Activated CD8-positive, alpha-beta memory T cell treated with anti-CD3 and anti-CD28 coated beads for 4 hours (primary cell): ENCODE measurements at places on chromosomes 12 and 14.

GRCh38 chr12:89756585-89757398, 48.2 kb upstream of the ATP2B1 start:
- no peak for DNase-seq

- DNase-seq = no peak
Measured at GRCh38 chr12:34298176-34298970, 276.1 kb downstream of the ALG10 start.

GRCh38 chr14:52922656-52923055, 28.2 kb downstream of the FERMT2 start:
- no peak for DNase-seq

- no peak for DNase-seq
Measured at GRCh38 chr14:71693381-71693780, 238.8 kb upstream of the RGS6 start.

DNA sequence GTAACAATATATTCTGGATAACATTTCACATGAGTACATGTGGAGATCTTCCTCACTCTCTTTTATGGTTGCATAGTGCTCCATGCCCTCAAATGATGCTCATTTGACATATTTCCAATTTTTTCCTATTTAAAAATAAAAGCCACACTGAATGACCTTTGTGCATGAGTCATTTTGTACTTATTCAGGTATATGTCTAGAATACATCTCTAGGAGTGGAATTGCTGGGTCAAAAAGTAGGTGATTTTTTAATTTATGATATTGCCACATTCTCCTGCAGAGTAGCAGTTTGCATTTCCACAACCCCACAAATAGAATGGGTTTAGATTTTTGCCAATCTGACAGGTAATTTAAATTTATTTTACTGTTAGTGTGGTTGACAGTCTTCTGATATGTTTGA, 104.8 kb downstream of the RPAP3 start:
- DNase-seq = no peak

DNA sequence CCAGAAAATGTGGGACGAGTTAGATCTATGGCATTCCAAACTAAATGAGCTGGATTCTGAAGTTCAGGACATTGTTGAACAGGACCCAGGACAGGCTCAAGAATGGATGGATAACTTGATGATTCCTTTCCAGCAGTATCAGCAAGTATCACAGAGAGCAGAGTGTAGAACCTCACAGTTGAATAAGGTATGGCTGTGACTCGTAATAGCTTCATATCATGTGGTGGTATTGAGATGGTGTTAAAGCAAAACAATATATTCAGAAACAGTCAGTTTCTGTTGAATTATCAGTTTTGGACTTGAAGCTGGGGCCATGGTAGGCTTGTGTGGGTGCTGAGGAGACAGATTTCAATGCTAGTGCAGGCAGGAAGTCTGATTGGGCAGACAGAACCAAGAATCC, 213.7 kb downstream of the ESR2 start:
- no peak for DNase-seq

DNA sequence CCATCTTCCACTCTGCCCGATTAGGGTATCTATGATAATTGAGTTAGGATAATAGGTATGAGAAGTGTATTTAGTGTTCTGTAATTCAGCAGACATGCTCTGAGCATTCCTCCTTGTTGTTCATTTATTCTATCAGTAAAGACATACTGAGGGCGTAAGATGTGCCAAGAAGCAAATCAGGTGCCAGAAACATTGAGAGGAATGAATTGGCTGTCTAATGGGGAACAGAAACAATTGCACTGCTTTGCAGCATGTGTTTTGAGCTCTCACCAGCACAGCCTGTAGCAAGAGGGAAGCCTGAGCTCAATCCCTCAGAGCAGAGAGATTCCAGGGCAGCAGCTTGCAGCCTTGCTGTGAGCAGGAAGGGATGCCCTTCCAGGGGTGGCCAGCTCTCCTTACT, 589.3 kb downstream of the BCL11B start:
- no peak for DNase-seq

DNA sequence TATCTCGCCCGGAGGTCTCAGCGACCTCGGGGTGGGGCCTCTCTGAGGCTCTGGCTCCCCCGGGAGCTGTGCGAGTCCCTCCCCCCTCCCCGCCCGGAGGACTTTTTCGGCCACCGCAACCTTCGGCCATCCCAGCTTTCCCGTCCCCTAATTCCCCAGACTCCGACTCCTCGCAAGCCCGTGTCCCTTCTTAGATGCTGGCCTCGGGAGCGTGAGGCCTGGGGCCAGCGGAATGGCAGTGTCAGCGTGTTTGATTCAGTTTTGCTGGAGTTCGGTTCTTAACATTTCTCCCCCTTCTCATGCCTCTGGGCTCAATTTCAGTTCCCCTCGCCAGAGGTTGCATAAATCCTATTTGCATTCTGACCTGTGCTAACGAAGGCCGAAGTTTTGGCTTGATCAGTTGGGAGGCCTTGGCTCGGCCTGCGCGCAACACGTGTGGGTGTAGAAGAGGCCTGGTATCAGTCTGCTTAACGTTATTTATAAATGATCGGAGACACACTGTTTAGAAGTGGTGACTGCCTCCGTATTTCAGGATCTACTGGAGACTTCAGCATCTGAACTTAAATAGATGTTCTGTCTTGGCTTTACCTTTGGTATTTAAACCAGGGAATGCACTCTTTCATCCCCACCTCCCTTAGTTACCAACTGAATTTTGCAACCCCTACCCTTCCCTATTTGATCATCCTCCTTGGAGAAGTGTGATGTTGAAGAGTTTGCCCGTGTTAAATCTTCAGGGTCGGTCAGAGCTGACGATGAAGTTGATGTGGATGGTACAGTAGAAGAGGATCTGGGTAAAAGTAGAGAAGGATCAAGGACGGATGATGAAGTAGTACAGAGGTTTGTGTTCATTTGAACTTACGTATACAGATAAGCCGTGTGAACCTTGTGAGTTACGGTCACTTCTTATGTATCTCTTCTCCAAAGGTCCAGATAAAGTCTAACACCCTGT, 851 bp downstream of the HSP90B1 start:
- DNase-seq = no peak

DNA sequence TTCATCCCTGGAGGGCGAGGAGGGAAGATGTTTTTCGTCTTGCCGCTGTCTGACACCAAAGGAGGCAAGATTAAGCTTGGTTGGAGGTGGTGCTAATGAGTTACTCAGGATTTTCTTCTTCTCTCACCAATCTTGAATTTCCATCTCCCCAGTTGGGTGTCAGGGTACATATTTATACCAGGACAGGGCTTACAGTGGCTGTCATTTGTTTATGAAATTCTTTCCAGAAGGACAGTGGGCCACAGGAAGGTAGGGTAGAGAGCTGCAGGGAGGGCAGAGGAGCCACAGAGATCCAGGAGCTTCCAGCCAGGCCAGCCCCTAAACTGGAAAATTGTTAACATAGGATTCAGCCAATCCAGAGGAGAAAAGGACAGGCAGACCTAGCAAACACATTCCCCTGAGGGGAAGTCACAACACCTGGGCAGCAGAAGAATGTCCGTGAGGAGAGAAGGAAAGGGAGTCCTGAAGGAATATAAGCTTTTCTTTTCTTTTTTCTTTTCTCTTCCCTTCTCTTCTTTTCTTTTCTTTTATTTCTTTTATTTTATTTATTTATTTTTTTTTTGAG, 40.5 kb downstream of the IRF2BPL start:
- no peak for DNase-seq

GRCh38 chr14:95360828-95361227, 41.1 kb upstream of the CLMN start:
- DNase-seq = no peak

- DNase-seq = no peak
Measured at GRCh38 chr12:57006809-57007475, 596 bp upstream of the ZBTB39 start.

DNA sequence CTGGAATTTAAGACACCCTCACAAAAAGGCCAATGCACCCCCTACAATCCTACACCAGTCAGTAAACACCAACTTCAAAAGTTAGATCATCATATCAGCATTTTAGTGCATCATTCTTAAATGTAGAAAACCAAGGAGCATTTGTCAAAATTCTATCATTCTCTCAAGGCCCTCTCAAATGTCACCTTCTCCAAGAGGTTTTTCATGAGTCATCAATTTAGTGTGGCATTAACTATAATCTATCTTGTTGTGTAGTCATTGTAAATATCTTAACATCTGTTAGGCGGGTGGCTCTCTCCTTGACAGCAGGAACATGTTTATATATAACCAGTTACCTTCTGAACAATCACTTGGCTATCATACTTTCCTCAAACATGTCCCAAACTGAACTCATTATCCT, 62.1 kb upstream of the G2E3 start:
- no peak for DNase-seq

DNA sequence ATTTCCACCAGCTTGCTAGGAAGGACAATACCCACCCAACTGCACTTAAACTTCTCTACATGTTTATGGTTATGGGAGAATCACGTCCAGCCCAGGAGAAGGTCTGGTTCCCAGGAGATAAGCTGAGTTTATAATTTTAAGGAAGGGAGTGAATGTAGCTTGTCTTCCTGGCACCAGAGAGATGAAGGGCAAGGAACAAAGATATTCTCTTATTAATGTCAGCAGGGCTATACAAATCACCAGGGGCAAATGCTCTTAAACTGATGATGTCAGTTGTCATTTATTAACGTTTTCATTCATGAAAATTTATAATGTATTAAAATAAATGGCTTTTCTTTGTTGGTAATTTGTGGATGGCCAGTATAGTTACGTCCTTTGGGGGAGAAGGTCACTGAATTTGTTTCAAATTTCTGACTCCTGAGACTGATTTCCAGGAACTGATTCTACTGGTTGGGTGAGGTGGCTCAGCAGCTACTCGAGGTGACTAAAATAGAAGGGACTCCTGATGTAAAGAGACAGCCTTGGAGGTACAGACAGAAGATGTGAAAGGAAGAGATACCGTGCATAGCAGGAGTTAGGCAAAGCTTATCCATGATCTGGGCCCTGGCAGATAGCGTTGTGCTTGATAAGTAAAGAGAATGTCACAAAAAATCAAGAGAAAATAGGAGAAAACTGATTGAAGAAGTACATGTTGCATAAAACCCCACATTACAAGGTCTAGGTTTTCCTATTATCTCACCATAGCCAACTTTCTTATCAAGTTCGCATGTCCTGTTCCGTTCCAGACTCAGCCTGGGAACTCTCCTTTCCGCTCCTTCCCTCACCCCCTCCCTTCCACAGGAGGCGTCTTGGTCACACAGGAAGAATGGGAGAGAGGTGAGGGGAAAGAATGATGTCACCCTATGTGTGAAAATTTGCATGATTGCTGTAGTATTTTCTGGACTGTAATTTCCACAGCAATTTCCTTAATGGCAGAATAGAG, 367.1 kb upstream of the FAR2 start:
- DNase-seq = no peak

DNA sequence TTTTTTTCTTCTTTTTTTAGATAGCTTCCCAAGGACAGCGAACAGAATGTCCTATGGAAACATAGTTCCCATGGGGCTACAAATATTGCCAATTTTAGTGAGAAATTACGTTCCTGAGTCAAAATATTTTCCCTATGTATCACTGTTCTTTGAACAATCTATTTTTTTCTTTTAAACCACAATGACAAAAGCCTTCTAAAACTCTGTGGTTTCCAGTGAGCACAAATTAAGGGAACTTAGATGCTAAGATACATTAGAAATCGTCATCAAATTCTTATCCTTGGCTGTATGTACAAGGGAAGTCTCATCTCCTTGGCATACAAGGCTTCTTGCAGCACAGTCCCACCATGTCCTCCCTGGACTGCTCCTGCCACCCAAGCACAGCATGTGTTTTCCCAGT, 17.9 kb downstream of the CPM start:
- DNase-seq = no peak

DNA sequence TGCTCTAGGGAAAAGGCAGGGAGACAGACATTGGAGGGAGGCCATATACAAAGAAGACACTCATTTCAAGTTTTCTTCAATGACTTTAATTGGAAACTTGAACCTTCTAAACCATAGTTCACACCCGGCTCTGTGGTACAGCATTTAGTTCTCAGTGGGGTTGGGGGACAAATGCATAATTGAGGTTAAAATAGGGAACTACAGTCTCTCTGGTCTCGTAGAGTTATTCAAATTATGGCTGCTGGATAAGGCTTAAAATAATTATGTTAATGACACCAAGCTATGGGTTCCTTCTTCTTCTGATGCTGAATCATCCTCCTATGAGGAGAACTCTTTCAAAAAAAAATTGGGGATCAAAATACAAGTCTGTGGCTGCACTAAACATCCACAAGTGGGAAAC, 3.8 kb upstream of the RPAP3 start:
- DNase-seq = no peak

DNA sequence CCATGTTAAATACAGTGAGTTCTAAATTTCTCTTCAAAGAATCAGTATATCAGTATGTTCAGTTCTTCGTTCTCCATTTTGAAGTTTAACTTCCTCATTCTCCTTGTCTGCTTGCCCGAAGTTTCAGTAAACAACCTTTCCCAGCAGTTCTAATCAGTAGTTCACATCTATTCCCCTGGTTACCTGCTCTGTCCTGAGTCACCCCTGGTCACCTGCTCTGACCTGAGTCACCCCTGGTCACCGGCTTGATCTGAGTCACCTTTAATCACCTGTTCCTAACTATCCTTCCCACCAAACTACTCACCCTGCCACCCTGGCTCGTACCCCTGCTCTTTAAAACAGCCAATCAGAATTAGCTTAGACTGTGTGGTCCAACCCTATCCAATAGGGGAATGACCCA, 9.4 kb upstream of the OR10G3 start:
- DNase-seq = no peak

DNA sequence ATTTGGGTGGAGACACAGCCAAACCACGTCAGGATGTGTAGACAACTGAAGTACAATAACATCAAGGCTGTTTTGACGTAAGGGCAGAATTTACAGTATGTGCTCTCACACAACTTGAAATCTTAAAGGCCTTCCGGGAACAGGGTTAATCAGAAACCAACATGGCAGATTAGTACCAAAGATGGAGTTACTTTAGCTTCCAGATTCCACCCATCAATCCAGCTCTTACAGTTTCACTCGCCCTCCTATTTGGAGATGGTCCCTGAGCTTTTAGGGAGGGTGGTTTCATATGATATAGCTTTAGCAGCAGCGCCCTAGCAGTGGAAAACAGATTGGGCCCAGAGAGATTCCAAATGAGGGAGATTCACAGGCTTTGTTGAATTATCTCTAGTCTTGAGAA, 2.0 kb upstream of the XPOT start:
- DNase-seq = no peak

DNA sequence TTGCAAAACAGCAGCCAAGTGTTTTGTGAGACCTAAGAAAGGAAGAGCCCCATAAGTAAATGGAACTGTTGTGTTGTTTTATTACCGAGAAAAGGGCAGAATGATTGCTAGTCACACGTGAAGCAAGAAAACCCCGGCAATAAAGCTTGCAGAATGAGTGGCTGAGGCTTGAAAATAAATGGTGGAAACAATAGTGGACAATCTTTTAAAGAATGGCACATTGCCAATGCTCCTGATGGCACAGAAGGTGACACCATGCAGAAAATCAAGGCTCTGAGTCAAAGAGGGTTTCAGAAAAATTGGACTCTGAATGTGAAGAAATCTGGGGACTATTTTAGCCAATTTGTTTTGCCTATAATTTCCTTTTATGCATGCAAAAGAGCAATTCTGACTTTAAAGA, 4.0 kb upstream of the AQP2 start:
- DNase-seq = no peak

- no peak for DNase-seq
Measured at GRCh38 chr14:49982501-49982951, 89.6 kb downstream of the ARF6 start.
